Suppressor macrophage treated with lipopolysaccharide for 1 hour (primary cell): ENCODE measurements at places on chromosomes 7 and 10.

GRCh38 chr7:19480383-19480782, 228.5 kb downstream of the POLR1F start:
- no peak for DNase-seq

DNA sequence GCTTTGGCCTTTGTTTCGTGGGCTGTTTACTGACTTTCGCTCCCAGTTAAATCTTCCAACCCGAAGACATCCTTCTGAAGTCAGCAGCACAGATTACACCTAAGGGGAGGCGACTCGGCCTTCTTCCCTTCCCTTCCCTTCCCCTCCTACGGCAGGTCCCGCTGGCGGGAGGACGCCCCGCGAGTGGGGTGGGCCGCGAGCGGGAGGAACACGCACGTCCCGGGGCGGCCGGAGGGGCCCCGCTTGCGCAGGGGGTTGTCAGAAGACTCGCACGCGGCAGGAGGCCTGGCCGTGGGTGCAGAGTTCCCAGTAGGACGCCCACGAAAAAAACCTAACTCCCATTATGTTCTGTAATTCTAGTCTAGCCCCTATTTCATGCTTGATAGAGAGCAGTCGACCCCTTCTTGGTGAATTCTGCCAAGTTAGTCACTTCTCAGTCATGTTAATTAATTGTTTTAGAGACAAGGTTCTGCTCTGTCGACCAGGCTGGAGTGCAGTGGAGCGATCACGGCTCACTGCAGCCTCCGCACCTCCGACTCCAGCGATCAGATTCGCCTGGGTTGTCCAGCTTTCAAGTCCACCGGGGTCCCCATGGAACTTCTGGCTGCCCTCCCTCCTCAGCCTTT, 19.2 kb upstream of the ZNF32 start:
- no peak for DNase-seq

DNA sequence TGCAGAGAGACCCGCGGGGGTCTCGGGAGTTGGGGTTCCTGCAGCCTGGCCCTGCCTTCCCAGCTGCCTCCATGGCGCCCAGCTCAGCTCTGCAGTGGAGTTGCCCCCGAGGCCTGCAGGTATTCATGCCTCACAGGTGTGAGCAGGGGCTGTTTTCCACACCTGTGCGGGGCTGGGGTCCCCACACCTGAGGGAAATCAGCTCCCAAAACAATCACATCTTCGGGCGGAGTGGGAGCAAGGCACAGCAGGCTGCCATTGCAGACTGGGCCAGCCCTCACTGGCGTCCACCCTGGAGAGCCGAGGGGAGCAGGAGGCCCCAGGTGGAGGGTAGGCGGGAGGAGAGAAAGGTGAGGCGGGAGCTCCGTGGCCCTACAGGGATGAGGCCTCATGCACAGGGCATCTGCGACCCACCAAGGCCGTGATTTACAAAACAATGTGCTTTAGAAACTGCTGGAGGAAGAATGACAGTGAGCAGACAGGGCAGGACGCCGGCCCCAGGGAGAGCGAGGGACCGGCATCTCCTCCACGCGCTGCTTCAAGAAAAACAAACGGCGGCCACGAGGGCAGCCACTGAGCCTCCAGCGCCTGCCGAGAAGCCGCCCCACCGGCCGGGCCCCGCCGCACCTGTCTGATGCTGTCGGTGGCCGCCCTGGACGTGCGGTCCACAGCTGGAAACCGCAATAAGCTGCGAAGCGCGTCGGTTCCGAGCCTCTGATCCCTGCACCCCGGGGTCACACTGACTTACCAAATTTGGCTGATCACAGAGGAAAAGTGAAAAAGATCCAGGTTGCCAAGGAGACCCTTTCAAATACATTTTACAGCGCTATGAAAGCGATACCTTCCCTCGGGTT, 53.0 kb upstream of the PDGFA start:
- DNase-seq = no peak

DNA sequence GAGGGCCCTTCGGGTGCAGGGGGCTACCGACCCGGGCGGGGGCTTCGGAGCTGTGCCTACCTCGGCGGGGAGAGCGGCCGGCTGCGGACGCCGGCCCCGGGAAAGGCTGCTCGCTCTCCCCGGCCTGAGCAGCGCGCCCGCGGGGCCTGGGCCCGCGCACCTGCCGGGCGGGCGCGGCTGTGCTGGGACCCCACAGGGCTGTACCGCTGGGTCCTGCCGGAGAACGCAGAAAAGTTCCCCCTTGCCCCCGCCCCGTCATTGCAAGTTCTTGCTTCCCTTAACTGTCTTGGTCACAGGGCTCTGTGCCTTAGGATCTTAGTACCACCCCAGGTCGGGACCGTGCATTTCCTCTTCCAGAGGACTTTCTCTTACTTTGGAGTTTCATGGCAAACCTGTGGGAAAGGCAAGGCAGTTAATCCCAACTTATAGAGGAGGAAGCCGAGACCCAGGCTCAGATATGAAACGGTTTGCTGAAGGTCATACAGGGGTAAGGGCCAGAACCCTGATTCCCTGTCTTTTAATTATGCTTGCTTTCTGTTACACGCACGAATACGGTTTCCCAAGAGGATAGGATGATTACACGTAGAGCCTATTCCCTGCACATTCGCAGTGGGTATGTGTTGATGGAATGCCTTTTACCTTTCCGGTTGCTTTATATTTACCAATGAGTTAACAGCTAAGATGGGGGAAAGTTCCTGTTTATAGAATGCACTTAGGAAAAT, 652 bp downstream of the PCGF5 start:
- DNase-seq = peak; percentile 74

DNA sequence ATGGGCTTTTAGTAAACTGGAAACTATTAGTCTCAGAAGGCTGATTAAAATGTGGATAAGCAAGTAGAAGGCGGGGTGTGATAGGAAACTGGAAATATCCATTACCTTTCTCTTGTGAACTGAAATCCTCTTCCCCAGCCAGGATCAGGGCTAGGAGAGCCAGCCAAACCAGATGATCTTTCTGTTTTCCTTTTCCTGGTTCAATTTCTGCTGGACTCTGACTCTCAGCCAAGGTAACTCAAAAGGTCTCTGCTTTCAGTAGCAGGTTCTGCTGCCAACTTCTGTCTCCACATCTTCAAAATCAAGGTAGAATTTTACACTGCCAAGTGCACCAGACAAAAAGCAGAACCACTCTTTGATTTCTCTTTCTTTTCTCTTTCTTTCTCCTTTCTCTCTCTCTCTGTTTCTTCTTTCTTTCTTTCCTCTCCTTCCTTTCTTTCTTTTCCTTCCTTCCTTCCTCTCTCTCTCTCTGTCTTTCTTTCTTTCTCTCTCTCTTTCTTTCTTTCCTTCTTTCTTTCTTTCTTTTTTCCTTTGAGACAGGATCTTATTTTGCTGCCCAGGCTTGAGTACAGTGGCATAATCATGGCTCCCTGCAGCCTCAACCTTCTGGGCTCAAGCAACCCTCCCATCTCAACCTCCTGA, 30.8 kb downstream of the OTUD1 start:
- DNase-seq = no peak

GRCh38 chr7:80935991-80936780, 17.3 kb upstream of the SEMA3C start:
- no peak for DNase-seq

DNA sequence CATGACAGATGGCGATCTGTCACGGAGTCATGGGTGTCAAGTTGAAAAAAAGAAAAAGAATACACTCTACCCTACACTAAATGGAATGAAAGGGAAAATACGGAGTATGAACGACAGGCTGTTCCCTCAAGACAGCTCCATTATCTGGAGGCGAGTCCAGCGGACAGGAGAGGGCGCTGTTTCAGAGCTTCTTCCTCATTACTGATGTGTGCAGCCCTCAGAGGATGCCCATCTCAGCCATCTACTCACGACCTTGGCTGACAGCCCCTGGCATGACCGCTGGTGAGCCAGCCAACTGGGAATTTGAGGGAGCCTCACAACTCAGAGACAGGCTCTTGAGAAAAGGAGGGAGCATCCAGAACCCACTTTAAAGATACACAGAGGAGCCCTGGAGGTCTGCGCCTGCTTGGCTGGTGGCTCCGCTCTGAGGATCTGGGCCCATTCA, 49.6 kb upstream of the SMNDC1 start:
- DNase-seq = peak; percentile 78

DNA sequence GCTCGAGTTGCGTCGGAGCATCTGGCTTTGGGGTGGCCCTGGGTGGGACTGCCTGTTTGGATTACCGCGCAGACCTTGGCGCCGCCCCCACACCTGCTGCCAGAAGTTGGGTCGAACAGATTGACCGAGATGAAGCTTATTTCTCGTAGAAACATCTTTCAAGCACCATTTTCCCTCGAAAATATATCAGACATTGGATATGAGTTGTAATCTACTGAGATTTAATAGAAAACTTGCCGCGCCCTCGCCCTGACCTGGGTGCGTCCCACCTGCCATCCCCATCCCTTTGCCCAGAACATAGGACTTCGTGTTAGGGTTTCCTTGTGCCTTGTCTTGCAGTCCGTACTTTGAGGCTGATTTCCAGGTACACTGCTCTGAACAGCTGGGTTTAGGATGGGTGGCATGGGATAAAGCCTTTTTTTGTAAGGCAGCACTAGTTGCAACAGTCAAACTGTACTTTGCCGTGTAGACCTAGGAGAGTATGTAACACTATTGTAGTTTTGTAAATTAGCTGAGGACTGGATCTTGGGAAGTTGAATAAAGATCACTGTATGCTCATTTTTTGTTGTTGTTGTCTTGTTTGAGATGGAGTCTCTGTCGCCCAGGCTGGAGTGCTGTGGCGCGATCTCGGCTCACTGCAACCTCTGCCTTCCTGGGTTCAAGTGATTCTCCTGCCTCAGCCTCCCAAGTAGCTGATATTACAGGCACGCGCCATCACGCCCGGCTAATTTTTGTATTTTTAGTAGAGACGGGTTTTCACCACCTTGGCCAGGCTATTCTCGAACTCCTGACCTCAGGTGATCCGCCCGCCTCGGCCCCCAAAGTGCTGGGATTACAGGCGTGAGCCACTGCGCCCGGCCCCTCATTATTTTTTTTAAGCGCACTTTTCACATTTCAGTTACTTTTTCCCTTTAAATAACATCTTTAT, 978 bp downstream of the OGDH start:
- no peak for DNase-seq

DNA sequence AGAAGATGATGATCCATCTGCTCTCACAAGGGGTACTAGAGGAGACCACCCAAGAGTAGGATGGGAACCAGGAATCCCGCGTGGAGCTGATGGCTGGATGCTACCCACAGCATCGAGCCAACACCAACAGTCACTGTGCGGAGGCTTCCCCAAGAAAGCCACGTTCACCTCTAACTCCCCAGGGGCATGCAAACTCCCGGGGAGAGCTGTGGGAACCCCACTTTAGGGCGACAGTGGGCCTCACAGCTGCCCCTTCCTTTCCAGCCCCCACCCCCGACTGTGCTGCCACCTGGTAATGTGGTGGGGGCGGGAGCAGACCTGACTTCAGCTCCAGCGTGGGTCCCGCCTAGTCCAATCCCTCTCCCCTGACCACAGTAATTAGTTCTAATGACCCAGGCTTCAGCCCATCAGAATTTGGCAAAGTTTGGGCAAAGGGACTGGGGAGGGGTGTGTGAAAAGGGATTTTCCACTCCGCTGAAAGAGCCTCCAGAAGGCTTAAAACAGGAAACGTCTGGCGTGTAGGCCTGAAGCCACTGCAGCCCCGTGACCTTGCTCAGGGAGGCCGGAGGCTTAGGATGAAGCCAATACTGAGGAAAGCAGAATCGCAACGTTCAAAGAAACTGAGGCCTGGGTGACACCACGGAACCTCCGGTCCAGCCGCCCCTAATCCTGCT, 20.3 kb downstream of the ASB13 start:
- DNase-seq = no peak

DNA sequence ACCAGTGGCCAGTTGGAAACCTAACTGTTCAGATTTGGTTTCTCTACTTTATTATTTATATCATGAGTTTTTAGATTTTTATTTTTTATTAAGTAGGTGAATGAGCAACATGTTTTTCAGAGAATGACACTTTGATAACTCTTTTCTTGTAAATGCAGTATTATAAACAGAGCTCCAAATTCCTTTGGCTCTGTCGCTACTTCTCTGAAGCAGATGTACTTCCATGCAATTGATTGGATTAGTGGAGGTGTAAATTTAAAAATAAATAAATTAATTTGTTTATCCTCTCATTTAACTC, 34.3 kb upstream of the ICA1 start:
- DNase-seq = no peak

DNA sequence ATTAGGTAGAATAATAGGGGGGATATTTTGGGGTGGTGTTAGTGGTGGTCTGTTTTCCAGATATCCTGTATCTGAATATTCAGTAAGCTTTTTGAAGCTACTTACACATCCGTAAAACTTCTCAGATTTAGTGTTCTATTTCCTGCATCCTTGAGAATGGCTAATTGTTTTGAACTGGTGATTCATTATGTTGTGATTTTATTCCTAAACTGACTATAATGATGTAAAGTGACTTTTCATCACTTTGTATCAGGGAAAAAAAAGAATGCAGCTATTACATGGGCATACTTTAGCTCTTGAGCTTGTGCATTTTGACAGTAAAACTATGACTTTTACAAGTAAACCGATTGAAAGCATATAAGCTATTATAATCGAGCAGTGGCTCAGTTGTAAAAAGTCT, 18.2 kb downstream of the WAC start:
- no peak for DNase-seq

DNA sequence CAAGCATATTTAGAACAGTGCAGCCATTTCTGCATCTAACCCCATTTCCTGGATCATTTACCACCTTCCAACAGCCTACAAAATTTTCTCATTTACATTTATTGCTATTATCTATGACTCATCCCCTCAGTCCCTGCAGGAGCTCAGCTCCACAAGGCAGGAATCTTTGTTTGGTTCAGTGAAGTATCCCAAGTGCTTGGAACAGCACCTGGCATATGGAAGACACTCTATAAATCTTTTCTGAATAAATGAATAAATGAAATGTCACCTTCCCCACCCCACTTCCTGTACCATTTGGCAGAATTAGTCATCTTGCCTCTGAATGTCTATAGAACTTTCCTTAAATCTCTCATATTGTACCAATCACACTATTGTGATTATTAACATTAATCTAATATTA, 110.7 kb downstream of the HIP1 start:
- no peak for DNase-seq

DNA sequence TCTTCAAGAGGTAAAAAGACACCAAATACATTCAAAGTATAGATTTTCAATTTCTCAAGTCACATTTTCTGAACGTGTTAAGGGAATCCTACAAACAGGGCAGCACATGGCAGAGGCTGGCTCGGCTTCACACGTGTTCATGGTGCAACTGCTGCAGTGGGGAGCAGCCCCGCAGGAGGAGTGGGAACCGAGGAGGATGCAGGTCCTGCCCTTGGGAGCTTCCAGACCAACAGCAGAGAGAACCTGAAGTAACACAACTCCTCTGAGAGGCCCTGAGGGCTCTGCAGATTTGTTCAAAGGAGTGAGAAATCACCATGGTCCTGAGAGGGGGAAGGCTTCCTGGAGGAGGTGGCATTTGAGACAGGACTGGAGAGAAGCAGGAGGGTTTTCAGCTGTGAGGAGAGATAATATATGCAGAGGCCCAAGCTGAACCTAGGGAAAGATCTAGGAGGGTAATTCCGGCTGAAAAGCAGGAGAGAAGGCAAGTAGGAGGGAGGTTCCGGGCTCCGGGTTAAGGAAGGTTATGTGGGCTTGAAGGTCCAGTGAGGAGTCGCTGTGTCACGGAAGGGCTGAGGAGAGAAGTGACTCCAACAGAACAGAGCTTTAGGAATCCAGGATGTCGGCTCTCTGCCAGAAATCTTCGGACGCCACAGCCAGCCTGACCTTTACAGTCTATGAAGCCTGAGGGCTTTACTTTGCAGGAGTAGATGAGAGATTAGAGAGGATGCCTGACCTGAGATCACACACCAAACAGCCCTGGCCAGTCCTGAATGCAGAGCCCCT, 77.5 kb downstream of the GPR26 start:
- DNase-seq = no peak
